Neuronal stem cell (in vitro differentiated cells): ENCODE measurements at places on chromosomes 7 and 10.

- no peak for DNase-seq
Measured at GRCh38 chr10:95406651-95407280, 116.0 kb upstream of the PDLIM1 start.

GRCh38 chr10:72228318-72228751 lies 12.3 kb upstream of the ASCC1 start:
- DNase-seq, result no peak

GRCh38 chr7:142459551-142459963 lies 201.7 kb upstream of the PRSS58 start:
- DNase-seq, result peak; percentile 53

DNA sequence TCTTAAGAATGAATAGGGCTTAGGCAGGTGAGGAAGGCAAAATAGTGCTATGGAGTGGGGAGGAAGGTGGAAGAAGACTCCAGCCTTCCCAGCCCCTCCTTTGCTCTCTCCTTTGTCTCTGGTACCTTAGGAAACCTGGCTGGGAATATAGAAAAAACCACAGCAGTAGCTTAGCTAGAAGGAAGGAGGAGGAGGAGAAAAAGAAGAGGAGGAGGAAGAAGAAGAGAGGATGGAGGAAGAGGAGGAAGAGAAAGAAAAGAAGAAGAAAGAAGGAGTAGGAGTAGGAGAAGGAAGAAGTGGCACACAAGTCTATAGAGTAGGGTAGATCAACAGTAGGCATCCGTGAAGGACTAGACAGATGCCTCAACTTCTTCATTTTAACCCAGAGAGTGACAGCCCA lies 36.5 kb upstream of the FAM180A start:
- DNase-seq, result no peak

DNA sequence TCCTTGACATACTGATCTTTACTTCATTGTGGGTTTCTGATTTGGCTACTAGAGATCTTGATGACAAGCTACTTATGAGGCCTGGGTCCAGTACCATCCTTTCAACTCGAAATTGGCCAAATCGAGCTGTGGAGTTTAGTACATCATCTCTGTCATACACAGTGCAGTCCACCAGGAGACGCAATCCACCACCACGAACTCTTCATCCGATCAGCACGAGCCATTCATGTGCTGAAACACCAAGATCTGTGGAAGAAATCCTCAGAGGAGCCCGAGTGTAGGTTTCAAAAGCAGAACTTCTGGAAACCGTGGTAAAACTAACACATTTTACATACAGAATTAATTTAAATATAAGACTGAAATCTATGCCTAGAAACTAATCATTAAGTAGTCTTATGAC lies 14.2 kb downstream of the DNAJC9 start:
- DNase-seq, result no peak

DNA sequence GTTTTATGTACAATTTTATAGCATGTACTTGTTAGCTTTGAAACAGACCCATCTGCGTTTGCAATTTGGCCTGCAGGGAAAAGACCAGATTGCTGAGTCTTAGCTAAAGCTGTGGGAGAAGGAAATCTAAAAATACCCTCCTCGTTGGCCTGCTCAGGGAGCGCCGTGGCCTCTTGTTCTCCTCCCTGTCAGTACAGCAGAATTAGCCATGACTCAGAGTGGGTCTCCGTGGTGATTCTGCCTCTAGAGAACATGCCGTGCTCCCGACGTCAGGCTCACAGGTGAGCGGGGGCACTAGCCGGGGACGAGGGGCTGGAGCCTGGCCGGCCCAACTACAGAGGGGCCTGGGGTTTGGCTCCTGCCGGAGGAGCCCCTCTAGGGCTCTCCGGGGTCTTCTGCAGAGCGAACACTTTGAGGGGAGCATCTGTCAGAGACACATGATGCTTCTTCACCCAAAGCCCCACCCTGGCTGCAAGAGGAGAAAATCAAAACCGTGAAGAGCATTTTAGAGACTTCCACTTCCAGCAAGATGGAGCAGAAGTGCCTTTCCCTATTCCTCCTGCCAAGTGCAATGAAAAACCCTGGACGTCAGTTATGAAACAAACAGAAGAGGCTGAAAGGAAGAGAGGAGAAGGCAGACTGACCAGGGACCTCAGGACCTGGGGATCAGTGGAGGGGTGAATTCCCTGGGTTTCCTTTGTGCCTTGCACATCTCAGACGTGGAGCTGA lies 98.9 kb downstream of the LHPP start:
- DNase-seq, result no peak

- DNase-seq, result no peak
Measured at GRCh38 chr7:50650057-50650664, 85.0 kb upstream of the DDC start.

- DNase-seq, result peak; percentile 14
Measured at GRCh38 chr7:116802746-116803152, 59.6 kb upstream of the CAPZA2 start.

DNA sequence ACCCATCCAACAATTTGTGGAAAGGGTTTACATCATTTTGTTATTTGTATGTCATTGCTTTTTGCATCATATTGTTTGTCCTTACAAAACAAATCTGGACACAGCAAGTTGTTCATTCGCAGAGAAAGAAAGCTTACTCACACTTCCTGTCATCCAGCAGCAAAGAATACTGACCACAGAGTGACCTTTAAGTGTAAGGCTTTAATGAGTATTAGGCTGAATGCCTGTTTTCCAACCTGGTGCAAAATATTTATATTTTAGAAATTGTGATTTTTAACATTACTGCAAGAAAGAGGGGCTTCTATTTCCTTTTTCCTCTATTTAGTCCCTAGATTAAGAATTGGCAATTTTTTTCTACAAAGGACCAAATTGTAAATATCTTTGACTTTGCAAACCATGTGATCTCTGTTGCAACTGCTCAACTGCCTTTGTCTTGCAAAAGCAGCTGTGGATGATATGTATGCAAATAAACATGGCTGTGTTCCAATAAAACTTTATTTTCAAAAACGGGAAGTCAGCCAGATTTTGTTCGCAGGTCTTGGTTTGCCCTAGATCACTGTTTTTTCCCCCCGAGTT lies 27.8 kb upstream of the ITGB1 start:
- DNase-seq, result no peak

- no peak for DNase-seq
Measured at GRCh38 chr7:100017300-100017699, 1.9 kb downstream of the ZKSCAN1 start.

DNA sequence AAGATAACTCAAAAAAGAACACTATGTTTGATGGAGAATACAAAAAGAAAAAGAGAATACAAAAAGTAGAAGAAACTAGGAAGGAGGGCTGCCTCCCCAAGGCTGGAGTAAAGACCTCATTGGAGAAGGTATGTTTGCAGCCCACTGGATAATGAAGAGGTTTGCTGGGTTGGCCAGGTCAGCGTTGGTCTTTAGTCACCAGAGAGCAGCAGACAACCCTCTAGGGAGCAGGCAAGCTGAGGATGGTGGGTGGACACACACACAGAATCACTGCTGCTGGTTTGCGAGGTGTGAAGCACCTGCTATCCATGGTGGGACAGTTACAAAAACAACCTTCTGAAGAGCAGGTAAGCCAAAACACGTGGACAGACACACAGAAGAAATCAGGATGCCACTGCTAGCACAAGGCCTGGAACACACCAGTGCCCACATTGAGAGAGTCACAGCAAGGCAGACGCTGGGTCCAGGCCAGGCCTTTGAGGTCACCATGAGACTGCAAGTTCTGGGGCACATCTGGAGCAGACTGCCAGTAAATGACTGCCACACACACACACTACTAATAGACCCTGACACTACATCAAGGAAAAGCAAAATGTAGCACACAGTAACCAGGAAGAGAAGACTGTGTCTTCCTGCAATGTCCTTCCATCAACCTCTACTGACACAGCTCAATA lies 43.0 kb downstream of the MTERF1 start:
- no peak for DNase-seq

- DNase-seq, result no peak
Measured at GRCh38 chr10:113718969-113719822, 32.3 kb upstream of the PLEKHS1 start.

- DNase-seq, result no peak
Measured at GRCh38 chr7:11911900-11912299, 79.9 kb upstream of the THSD7A start.

DNA sequence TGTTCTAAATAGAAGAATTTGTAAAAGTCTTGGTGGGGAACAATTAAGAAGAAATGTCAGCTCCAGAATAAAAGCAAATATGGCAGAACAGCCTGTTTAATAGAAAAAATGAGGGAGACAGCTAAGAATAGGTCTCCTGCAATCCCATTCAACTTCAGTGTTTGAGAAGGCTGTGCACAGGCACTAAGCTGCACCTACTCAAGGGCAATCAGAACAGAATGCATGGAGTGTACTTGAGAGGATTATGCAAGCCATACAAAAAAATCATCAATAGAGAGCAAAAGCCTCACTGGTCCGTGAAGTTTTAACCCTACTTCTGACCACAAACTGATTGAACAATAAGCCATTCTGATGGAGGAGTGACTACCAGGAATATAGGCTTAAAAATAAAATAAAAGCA lies 690.7 kb upstream of the PCDH15 start:
- DNase-seq, result no peak

GRCh38 chr10:79128923-79129305 lies 60.1 kb downstream of the ZMIZ1 start:
- no peak for DNase-seq

- DNase-seq, result no peak
Measured at GRCh38 chr10:122561212-122561611, 658 bp downstream of the DMBT1 start.

DNA sequence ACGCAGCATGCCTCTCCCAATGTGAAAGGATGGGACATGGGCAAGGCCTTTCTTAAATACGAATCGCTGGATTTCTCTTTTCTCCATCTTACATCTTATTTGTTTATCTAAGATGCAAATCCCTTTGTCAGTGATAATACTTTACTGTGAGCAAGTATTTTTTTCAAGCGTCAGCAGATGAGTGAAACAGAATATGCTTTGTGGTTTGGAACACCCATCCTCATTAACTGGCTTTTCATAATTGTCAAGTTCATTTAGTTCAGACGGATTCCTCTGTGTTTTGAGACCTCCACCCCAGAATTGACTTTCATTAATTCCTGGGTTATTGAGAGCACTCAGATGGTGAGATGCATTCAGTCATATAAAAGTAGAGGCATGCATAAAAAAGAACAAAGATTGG lies 149.8 kb downstream of the NSUN6 start:
- no peak for DNase-seq

DNA sequence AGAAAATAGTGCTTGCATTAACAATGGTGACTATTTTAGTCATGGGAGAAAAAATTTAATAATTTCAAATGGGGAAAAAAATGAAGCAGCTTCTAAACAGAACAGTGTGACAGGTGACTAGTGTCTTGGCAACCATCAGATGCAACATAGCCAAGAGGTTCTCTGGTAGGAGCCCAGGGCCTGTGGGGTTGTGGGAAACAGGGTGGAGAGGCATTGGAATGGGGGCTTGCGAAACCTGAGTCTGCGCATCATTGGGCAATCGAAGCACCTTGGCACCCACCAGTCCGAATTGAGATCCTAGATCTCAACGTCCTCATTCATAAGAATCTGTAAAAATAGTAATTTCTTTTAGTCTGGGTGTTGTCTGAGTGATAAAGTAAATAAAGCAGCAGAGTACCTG lies 19.2 kb upstream of the PARD3 start:
- no peak for DNase-seq

GRCh38 chr7:12074889-12075288 lies 136.2 kb upstream of the TMEM106B start:
- DNase-seq, result no peak

- no peak for DNase-seq
Measured at GRCh38 chr7:41399171-41399570, 303.7 kb downstream of the INHBA start.

GRCh38 chr10:36688717-36689116 lies 436.7 kb upstream of the ANKRD30A start:
- no peak for DNase-seq

DNA sequence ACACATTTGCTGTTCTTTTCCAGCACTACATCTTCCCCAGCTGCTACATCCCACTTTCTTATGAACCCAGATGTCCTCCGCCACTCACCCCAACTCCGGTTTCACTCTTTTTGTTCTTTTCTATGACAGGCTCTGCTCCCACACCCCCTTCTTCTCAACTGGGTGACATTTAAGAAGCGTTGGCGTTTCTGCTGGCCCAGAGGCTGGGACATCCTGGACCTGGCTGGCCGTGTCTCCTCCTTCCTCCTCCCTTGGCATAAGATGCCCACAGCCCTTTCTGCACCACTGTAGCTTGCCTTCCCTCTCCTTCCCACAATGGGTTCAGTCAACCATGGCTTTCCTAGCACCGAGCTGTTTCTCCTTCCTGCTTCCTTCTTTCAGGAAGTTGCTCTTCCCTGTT lies 9.4 kb upstream of the CALML5 start:
- DNase-seq, result no peak
